Left lobe of liver (tissue), 2 donors: ENCODE measurements at places on chromosomes 1 and 21.

GRCh38 chr1:109229531-109230127, 15.9 kb downstream of the SARS1 start:
- peak; percentile 32 for DNase-seq

- DNase-seq, result no peak
Measured at GRCh38 chr1:30317921-30318320, 405.5 kb downstream of the MATN1 start.

DNA sequence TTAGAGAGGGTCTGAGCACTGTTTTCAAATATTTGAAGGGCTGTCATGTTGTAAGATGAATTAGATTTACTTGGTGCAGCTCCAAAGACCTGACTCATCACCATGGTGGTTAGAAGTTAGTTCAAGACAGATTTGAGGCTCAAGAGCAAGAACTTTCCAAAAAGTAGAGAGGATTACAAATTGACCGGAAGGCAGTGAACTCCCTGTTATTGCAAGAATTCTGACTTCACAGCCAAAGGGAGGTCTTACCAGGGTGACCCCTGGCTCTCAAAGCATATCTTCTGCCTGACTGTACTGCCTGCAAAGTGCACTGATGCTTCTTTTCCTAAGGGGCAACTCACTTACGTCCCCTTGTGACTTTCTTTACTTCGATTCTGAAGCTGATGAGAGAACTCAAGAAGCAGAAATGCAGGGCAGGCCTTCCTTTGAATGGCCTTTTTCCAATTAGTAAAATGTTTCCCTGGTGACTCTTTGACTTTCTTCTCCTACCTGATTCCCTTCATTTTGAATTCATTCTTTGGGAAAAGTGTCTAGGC, 86.4 kb downstream of the NAV1 start:
- no peak for DNase-seq

DNA sequence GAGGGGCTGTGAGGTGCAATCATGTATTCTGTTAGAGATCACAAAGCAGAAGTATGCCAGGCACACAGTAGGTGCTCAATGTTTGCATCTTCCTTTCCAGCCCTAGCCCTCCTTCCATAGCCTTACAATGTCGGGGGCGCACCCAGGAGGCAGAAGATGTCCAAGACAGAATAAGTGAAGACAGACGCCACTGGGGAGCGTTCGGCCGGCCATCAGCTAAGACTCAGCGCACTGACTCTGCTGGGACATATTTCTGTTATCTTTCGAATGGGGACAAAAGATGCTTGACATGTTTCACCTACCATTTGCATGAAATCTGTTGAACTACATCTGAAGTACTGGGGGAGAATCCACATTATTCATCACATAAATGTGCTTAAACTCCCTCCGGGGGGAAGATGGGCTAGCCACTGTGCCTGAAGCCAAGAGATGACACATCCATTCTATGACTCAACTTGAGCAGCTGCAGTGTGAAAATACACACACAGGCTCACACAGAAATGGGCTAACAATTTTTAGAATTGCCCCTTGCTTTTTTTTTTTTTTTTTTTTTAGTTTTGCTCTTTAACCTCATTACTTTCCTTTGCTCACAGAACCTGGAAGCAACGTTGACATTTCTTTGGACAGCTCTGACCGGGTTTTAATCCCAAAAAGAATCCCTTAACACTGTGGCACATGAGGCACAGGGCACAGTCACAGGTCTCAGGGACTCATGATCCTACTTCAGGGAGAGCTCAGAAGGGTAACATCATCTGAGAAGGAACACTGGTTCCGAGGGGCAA, 7.9 kb downstream of the TIAM1 start:
- no peak for DNase-seq

GRCh38 chr1:151988405-151988923, 5.2 kb downstream of the S100A10 start:
- DNase-seq, result no peak
